ENCODE measurements at places on chromosomes 11 and 22. TPM values are rescaled to one million over a fixed set of nuclear protein-coding genes. Genes with fewer than 3 reads are reported as not detected.

GRCh38 chr11:122883646-122883979 lies 1.1 kb downstream of the JHY start:
- DNase-seq, result no peak

DNA sequence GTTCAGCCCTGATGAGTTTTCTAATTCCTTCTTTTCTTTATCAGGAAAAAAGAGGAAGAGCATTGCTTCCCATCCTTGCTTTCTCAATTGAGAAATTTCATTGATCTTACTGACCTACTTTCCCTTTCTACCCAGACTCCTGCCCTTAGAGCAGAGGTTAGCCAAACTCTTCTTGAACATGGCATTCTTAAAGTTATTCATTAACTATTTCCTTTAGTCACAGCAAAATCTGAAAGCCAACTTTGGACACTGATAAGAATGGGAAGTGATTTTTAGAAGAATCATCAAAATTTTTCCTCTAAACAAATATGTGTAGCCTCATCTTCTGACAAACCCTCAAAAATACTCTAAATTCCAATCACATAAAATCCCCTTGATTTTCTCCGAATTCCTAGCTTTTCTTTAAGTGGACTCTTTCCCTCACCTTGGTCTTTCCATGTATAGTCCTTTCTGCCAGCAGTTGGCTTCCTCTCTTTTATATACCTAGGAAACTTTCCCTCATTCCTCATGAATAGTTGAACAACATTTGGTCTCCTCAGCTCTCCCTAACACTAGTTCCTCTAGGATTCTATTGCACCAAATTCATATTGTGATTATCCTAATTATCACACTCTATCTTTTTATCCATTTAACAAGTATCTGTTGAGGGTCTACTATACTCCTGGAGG lies 566.7 kb upstream of the CCDC90B start:
- no peak for DNase-seq

DNA sequence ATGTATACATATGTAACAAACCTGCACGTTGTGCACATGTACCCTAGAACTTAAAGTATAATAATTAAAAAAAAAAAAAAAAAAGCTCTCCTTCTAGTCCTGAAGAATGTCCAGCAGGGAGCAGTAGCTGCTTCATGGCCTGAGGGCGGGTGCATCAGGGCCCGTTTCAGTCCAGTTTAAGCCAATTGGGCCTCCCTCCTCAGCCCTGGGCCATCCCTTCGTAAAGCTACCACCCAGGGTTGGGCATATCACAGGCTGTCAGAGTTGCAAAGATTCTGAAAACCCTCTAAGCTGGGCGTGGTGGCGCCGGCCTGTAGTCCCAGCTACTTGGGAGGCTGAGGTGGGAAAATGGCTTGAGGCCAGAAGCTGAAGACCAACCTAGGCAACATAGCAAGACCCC lies 5.4 kb downstream of the TMPRSS13 start:
- no peak for DNase-seq

DNA sequence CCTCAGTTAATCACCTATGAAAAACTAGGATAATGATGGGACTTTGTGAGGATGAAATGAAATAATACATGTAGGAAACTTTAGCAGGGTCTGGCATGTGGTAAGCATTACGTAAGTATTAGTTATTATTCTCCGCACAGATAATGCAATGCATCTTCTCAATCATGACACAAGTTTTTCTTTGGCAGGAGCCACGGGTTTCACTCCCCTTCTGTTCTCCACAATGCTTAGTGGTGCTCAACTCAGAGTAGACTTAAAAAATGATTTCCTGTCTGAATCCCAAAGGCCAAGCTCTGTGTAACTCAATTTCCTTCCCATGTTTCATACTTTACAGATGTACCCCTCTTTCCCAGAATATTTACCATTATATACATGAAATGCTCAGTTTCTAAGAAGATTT lies 82.9 kb downstream of the CCDC34 start:
- DNase-seq, result no peak

DNA sequence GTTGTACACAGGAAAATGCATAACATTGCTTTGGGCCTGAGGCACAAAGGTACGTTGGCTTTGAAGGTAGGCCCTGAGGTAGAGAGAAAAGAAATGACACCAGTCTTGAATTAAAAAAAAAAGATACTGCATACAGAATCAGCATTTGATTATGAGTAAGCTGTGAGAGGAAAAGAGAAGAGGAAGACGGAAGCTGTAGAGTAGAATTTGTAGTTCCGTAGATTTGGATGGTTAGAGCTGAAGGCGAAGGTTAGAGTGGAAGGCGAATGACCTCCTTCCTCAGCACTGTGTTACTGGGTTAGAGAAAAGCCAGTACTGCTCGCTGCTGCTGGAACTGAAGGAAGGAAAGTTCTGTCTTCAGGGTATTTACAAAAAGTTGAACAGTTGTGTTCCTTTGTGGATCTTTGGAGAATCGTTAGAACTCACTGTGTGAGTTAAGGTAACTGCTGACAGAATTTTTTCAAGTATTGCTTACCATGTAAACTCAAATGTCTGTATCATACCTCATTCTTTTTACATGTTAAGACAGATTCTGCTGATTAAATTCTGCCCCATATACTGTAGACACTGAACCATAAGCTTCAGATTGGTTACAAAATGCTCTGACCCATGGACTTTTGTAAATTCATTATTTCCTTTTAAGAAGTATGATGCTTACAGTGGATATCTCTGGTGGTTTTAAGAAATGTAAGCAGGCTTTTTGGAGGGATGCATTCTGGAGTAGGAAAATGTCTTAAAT lies 50.2 kb downstream of the MCAM start:
- DNase-seq, result no peak

GRCh38 chr11:123373754-123374621 lies 56.1 kb upstream of the GRAMD1B start:
- no peak for DNase-seq

- no peak for DNase-seq
Measured at GRCh38 chr22:39634530-39635405, 64.2 kb downstream of the CACNA1I start.

- no peak for DNase-seq
Measured at GRCh38 chr11:60912223-60912850, 1.6 kb upstream of the TMEM109 start.

GRCh38 chr11:96114178-96115064 lies 190.5 kb upstream of the MTMR2 start:
- DNase-seq, result no peak

DNA sequence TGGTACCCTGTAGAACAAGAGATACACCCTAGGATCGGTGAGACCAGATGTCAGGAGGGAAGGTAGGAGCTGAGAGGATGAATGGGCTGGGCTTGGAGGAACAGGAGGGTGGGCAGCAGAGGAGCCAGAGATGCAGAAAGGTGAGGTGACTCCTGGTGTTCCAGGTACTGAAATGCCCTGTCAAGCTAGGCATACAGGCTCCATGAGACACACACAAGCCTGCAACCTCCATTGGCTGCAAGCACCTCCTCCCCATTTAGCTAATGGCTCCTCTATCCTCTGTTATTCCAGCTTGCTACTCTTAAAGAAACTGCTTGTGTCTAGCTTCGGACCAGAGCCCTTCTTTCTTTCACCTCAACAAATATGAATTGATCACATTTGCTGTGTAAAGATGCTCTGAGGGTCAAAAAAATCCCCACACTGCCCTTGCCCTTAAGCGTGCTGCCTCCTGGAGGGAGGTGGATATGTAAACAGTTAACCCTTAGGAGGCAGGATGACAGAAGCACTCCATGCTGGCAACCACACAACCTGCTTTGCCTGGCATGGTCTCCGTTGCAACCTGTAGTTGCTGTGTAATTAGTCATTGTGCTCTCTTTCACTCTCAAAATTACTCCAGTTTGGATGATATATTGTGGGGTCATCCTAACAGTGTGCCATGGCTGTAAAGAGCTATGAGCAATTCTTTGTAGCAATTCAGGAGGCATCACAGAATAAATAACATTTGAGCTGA lies 156.0 kb downstream of the PKNOX2 start:
- no peak for DNase-seq

- DNase-seq, result peak; percentile 17
Measured at GRCh38 chr11:94183886-94184264, 55.2 kb downstream of the PANX1 start.

- no peak for DNase-seq
Measured at GRCh38 chr11:2686360-2687222, 13.2 kb downstream of the KCNQ1OT1 start.

DNA sequence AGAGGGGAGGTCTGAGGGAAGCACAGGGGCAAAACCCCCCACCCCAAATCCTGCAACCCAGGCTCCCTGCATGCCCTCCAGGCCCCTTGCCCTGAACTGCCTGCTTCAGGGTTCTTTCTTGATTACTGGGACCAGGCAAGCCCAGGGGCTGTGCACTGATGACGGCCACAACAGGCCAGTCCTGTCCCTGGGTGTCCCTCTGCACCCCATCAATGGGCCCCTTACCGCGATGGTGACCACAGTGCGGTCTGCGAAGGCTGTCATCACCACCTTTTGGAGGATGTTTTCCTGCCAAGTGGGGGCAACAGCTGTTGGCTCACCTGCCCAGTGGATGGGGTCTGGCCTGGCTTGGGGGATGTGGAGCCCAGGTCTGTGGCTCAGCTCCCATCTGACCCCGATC lies 5.0 kb upstream of the KCNJ11 start:
- DNase-seq, result no peak

GRCh38 chr11:16796311-16796710 lies 57.9 kb downstream of the C11orf58 start:
- DNase-seq, result no peak

GRCh38 chr11:130087294-130087926 lies 17.7 kb downstream of the APLP2 start:
- DNase-seq, result no peak

GRCh38 chr11:64762674-64763525 lies 3.1 kb upstream of the PYGM start:
- no peak for DNase-seq

- DNase-seq, result no peak
Measured at GRCh38 chr22:44200451-44200850, 19.7 kb downstream of the PARVG start.

GRCh38 chr11:43825217-43825816 lies 55.3 kb upstream of the ALKBH3 start:
- no peak for DNase-seq

- no peak for DNase-seq
Measured at GRCh38 chr22:31738566-31738965, 11.4 kb downstream of the PRR14L start.

DNA sequence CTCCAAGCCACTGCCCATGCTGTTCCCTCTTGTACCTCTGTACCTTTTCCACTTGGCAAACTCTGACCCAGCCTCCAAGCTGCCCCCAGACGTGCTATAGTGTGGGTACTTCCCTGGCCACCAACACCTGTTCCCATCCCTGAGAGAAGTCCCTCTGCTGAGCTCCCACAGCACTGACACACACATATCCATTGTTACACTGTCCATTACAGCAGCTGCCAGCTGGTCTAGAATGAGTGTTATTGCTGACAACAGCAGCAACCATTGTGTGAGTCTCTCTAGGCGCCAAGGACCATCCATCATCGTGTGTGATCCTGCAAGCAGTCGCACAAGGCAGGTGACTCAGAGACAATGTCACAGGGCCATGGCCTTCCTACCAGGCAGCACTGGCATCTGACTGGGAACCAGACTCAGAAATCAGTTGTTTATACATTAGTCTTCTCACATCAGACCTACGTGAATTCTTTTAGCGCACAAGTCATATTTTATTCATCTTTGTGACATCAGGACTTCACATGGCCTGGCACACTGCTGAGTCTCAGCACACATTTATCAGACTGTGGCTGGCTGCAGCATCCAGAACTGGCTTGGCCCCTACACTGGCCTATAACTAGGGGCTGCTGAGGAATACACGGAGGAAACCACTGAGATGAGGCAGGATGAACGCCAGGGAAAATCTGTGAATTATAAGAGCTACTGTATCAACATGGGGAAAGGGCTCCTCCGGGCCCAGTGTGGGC lies 56.4 kb downstream of the SGSM3 start:
- DNase-seq, result no peak

GRCh38 chr11:69293819-69294505 lies at the start of gene MYEOV:
MYEOV (plus strand) TSS chr11:69294155; CDS start chr11:69295355, 1,200 bp downstream.
- DNase-seq, result no peak

DNA sequence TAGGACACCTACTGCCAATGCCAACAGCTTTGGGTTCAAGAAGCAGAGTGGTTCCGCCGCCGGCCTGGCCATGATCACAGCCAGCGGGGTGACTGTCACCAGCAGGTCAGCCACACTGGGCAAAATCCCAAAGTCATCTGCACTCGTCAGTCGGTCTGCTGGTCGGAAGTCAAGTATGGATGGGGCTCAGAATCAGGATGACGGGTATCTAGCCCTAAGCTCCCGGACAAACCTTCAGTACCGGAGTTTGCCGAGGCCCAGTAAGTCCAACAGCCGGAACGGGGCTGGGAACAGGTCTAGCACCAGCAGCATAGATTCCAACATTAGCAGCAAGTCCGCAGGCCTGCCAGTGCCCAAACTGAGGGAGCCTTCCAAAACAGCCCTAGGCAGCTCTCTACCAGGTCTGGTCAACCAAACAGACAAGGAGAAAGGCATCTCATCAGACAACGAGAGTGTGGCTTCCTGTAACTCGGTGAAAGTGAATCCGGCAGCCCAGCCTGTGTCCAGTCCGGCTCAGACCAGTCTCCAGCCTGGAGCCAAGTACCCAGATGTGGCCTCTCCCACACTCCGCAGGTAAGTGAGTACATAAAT lies 115.1 kb downstream of the DBX1 start:
- DNase-seq, result no peak

- DNase-seq, result no peak
Measured at GRCh38 chr11:46537121-46537520, 56.7 kb downstream of the AMBRA1 start.

DNA sequence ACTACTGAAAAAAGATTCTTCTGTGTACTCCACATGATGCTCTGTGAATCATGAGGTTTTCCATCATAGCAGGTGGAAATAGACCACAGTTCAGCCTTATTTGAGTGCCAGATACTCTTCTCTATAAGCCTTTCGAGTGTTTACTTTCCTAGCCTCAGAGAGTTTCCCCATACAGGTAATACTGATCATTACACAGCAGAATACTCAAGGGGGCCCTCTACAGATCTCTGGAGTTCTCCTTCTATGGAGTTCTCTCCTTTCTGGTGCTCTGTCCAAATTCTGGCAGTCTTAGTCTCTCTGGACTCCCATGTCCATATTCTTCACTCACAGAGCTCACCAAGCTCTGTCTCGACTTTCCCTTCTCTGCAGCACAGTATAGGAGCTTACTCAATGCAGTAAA lies 175.7 kb upstream of the CARD18 start:
- DNase-seq, result no peak

- no peak for DNase-seq
Measured at GRCh38 chr22:19742160-19743066, 18.2 kb upstream of the TBX1 start.

GRCh38 chr22:22046370-22046769 lies 63.8 kb upstream of the TOP3B start:
- no peak for DNase-seq

LMNTD2 gene
- 0.80 TPM for polyA plus RNA-seq

DDI1 gene
- not detected for polyA plus RNA-seq

KLHL35 gene
- polyA plus RNA-seq, result 6.6 TPM

PHLDB1 gene
- 132 TPM for polyA plus RNA-seq

OR6A2 gene
- polyA plus RNA-seq, result not detected

MLC1 gene
- 1.3 TPM for polyA plus RNA-seq

OR8D1 gene
- not detected for polyA plus RNA-seq

CCDC90B gene
- polyA plus RNA-seq, result 74.9 TPM

CCDC179 gene
- polyA plus RNA-seq, result not detected

ALDH3B1 gene
- 17.0 TPM for polyA plus RNA-seq

KCNE3 gene
- 2.5 TPM for polyA plus RNA-seq
